Stimulated activated CD4-positive, alpha-beta T cell treated with anti-CD3 and anti-CD28 coated beads, Interleukin-15, amount 100 ng/mL, for 1 hour (primary cell): ENCODE measurements at places on chromosomes 4 and X.

DNA sequence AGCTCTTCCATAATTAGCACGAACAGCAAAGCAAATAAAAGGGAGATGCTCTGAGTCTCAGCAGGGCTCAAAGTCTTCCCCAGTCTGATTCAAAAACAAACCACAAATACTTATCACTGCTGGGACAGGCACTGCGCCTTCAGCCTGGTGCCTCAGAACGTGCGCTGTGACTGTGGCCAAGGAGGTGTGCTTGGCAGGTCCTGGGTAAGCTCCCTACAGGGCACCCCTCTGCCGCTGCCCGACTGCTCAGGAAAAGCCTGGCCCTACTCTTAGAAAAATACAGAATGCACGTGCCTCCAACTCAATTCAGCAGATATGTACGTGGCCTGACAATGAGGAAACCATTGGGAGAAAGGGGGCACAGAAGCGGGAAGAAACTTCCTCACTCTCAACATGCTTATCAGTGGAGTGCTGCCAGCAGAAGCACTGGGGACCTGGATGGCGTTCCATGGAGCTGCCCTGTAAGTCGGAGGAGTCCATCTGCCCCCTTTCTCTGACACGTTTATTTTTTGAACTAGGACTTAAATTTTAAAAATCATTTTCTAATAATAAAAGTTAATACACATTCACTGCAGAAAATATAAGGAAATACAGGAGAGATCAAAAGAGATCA, 86.8 kb downstream of the GATB start:
- DNase-seq, result no peak

GRCh38 chrX:130999360-130999759, 58.8 kb upstream of the ARHGAP36 start:
- DNase-seq, result no peak

GRCh38 chr4:125750399-125750798, 435.6 kb downstream of the FAT4 start:
- DNase-seq, result no peak

DNA sequence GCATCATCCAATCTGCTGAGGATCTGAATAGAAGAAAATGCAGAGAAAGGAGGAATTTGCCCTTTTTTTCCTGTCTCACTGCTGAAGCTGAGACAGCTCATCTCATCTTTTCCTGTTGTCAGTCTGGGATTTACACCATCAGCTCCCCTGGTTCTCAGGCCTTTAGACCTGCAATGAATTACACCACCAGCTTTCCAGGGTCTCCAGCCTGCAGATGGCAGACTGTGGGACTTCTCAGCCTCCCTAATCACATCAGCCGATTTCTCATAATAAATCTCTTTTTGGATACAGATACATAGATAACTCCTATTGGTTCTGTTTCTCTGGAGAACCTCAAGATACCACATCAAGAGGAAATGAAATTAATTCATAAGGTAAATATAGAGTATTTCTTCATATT, 134.6 kb upstream of the MAB21L2 start:
- DNase-seq, result no peak

GRCh38 chr4:37367901-37368300, 123.4 kb downstream of the NWD2 start:
- DNase-seq, result no peak

GRCh38 chrX:56793521-56794320, 64.7 kb downstream of the NBDY start:
- DNase-seq, result no peak

DNA sequence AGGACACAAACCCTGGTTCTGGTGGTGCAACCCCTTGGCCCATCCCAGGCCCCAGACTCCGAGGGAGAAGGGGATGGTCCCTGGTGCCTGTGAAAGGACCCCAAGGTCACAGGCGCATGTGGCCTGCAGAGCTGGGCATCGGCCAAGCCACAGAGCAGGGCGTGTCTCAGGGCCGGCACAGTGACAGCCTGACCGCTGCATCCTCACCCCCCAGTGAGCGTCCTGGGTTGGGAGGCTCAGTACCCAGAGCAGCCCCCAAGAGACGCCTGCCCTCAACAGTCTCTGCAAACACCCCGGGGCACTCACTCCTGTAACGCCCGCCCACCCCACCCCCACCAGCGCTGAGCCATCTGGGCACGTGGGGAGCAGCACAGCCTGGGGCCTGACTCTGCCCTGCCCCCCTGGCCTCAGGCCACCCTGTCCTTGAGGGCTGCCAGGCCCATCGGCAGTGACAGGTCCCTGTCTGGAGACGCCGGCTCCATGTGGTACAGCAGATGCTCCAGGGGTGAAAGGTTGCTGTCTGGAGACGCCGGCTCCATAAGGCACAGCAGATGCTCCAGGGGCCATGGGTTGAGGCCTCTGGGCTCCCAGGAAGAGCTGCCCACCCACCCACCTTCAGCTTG, 24.5 kb upstream of the CPLX1 start:
- DNase-seq, result no peak

GRCh38 chr4:20020056-20020455, 231.6 kb upstream of the SLIT2 start:
- no peak for DNase-seq

- DNase-seq, result no peak
Measured at GRCh38 chrX:15114743-15115566, 154.9 kb downstream of the ASB9 start.

- no peak for DNase-seq
Measured at GRCh38 chr4:23853986-23854660, 35.7 kb downstream of the PPARGC1A start.

DNA sequence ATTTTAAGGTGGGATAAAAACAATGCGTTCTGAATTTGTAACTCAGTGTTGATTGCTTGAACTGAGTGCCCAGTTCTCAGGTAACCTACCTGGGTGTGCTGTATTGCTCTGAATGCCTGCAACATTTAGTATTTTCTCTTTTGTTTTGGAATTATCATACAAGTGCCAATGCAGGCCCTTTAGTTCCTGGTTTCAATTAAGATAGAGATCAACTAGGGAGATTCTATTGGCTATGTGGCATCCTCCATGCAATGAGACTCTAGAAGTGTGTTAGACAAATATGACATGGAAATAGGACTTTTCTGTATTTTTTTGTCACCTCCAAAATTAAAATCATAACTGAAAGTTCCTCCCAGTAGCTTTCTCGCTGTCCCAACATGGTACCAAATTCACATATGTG, 438.7 kb upstream of the IGFBP7 start:
- no peak for DNase-seq

DNA sequence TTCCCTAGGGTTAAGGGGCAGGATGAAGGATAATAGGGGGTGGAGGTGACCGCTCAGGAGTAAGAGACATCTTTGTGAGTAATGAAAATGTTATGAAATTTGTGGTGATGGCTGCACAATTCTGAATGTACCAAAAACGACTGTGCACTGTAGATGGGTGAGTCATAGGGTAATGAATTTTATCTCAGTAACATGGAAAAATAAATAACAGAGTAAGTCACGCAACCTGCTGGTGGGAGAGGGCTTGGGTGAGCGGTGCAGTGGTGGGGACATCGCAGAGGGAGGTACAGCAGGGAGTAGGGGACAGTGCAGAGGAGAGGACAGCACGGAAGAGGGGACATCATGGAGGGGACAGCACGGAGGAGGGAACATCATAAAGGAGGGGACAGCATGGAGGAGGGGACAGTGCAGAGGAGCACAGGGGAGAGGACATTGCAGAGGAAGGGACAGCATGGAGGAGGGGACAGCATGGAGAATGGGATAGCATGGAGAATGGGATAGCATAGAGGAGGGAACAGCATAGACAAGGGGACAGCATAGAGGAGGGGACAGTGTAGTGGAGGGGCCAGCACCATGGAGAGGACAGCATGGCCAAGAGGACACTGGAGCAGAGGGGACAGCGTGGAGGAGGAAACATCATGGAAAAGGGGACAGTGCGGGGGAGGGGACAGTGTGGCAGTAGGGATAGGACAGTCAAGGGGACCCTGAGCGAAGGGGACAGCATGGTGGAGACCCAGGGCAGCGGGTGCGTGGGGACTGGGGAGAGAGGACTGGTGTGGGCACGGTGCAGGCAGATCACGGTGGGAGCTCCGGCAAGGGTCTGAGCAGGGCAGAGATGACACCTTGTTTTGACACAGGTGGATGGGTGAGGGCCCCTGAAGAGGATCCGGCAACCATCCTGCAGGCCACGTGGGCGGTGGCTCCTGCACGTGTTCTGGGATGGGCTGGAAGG, 68.5 kb upstream of the MXD4 start:
- no peak for DNase-seq

DNA sequence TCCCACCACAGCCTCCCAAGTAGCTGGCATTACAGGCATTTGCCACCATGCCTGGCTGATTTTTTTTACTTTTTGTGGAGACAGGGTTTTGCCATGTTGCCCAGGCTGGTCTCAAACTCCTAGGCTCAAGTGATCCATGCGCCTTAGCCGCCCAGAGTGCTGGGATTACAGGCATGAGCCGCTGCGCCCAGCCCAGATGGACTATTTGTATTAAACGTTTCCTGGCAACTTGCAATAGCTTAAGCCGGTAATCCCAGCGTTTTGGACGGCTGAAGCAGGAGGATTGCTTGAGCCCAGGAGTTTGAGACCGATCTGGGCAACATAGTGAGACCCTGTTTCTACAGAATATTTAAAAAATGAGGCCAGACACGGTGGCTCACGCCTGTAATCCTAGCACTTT, 18.4 kb downstream of the UBE2K start:
- DNase-seq, result no peak

DNA sequence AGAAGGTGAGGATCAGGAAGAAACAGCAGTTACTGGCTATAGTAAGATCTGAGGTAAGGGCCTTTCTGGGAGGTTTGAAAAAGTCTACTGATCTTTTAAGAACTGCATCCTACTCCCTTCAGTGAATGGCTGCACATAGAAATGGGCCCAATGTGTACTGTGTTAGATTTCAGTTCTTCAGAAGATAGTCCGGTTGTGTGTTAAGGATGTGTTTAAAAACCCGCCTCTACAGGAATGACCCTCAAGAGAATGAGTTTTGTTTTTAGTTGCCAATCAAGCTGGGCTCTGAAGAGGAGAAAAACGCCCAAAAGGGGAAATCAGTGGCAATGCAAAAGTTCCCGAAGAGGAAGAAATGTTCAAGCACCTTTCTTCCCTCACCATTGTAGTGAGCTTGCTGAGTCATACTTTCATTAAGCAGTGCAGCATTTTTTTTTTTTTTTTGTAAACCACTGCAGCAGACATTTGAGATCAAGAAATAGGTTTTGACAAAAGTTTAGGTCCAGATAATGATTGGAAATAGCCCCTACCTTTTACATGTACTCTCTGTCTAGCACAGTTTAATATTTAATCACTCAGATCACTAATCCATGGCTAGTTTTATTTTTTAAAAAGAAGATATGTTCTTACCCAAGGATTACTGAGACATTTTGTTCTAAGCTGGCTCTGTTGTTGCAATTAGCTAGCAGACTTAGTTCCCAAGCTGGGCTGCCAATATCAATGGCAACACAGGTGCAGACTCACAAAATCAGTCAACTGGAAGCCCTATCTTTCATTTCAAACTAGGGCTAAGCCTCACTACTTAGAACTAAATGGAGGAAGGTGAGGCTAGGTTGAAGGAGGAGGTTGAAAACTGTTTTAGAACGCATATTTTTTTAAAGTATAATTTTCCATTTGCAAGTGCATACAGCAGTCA, 7.0 kb upstream of the TRPC5OS start:
- no peak for DNase-seq

DNA sequence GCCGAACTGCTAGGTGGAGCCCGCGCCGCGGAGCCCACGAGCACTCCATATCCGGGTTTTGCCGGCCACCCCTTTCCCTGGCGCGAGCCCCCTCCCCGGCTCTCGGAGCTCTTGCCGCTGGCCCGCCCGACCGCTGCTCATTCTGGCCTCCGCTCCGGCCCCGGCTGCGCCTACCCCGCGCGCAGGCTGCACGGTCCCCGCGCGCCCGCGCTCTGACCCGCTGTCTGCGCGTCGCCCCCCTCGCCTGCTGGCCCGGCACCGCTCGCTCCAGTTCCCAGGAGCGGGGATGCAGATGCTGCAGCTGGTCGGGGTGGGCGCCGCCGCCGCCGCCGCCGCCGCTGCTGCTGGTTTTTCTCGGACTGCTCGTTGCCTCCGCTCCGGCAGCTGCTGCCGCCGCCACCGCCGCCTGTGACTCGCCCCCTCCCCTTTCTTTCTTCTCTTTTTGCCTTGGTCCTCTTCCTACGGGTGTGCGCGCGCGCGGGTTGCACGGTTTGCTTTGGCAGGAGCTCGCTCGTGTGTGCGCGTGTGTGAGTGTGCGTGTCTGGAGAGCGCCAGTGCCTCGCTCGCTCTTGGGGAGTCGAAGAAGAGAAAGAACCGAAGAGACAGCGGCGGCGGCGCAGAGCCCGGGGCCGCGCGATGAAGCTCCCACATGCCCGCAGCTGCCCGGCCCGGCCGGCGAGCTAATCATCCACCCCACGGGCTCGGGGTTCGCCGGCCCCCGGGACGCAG, at the start of gene ADGRL3:
TSS of gene ADGRL3 (plus strand) at position 140 of the 729 bp plus-strand sequence.
- no peak for DNase-seq

- no peak for DNase-seq
Measured at GRCh38 chrX:63275127-63275526, 76.0 kb downstream of the SPIN4 start.

DNA sequence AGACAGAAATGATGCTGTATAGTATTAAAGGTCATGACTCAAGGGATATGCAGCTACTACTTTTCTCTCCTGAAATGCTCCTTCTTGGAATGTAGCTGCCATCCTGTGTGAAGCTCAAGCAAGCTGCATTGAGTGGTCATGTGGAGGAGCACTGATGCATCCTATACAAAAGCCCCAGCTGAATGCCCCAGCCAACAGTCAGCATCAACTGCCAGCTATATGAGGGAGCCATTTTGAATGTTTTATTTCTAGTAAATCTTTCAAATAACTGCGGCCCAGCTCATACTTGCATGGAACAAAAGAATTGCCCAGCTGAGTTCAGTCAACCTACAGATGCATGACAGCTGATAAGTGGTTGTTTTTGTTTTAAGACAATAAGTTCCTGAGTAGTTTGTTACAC, 165.0 kb upstream of the GEMIN8 start:
- DNase-seq, result no peak

- no peak for DNase-seq
Measured at GRCh38 chrX:148865277-148866210, 365.1 kb downstream of the AFF2 start.

DNA sequence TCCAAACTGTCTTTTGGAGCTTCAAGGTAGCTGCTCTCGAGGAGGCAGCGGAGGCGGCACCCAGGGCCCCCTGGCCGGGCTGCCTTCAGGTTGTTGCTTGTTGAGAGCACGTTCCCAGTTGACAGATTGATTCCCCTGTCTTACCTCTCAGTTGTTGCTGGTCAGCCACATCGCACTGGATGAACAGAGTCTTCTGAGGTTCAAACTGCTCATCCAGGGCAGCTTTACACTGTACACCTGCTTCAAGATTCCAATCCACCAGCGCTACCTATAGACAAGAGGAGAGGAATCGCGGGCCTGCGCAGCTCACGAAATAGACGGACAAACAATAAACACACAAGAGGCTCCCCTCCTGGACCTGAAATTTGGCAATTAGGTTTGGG, 497 bp downstream of the HPGD start:
- DNase-seq, result no peak

- no peak for DNase-seq
Measured at GRCh38 chr4:57059890-57060716, 50.1 kb downstream of the IGFBP7 start.

GRCh38 chrX:115413246-115413878, 123.8 kb downstream of the LUZP4 start:
- no peak for DNase-seq
